Body of pancreas (tissue), 4 donors: ENCODE measurements at places on chromosomes 7 and 10.

DNA sequence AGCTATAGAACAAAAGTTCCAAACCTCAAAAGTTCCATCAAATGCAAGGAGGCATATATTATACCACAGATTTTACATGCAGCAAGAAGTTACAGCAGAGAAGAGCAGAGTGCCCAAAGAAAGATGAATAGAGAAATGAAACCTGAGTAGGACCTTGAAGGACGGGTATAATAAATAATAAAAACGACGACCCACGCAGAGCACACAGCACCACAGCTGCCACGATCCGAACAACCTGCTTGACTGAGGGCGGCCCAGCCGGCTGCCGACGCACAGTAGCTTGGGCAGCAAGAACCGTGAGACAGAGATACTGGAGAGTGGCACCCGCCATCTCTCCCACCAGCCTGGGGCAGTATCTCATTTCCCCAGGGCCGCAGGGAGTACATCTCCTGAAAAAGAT is 79.0 kb downstream of the HIPK2 start:
- no peak for DNase-seq

GRCh38 chr10:70494536-70494935 is 16.0 kb downstream of the PALD1 start:
- no peak for DNase-seq

- no peak for DNase-seq
These were observed 52.8 kb upstream of the SEMA3E start for GRCh38 chr7:83701736-83702135.

GRCh38 chr10:131041441-131041840 is 270.1 kb downstream of the TCERG1L start:
- no peak for DNase-seq

- DNase-seq: no peak
These were observed 198.8 kb downstream of the GRID1 start for GRCh38 chr10:86167762-86168128.

- DNase-seq: no peak
These were observed 6.3 kb upstream of the RHOBTB1 start for GRCh38 chr10:60950300-60950699.

- no peak for DNase-seq
These were observed 30.6 kb upstream of the OIT3 start for GRCh38 chr10:72862957-72863356.

- DNase-seq: no peak
These were observed 25.1 kb downstream of the POLL start for GRCh38 chr10:101563007-101563406.

DNA sequence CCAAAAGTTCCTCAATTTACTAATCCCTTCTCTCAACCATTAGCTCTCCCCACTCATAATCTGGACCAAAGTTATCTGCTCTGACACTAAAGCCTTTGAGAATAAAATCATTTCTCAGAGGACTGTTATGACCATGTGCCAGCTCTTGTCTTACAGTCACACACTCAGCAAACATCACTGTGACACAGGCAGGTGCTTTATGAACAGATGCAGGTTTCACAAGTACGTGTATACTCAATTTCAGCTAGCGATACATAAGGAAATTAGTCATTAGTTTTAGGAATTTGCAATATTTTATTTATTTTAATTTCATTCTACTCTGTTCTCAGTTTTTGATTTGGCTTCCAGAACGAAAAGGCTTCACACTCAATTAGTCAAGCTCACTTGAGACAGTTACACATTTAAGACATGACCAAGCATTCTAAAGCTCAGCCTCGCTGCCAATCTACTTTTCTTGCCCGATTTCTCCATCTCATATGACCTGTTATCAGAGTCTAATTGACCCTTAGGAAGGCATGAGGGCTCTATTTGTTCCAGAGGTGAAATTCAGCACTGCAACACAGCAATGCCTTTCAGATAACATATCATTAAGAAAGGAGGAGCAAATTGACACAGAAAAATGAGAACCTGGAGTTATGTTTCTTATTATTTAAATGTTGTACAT is 76.8 kb downstream of the TFEC start:
- DNase-seq: peak; percentile 37

GRCh38 chr7:106553446-106553836 is 107.5 kb downstream of the CCDC71L start:
- DNase-seq: no peak

GRCh38 chr10:99827936-99828335 is 45.5 kb downstream of the ABCC2 start:
- DNase-seq: no peak

DNA sequence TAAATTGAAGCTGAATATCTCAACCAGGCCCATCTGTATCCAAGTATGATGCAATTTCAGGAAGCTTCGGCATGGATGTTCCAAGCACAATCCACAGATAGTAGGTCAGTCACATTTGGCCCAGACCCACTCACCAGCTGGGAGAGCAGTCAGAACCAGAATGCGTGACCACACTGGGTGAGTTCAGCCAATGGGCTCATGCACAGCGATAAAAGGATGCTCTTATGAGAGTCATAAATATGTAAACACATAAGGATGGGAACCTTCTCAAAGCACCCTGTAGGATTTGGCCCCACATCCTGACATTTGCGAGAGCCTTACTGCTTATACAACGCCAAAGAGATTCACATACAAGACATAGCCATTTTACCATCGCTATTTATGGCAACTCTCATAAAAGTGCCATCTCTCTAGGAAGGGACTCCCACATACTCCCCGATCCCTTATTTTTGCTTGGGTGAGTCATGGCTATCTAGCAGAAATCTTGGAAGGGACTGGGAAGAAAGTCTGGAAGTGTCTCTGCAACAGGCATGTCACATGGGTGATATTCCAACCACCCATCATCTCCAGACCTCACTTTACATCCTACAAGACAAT is 3.0 kb downstream of the AFAP1L2 start:
- DNase-seq: peak; percentile 46

DNA sequence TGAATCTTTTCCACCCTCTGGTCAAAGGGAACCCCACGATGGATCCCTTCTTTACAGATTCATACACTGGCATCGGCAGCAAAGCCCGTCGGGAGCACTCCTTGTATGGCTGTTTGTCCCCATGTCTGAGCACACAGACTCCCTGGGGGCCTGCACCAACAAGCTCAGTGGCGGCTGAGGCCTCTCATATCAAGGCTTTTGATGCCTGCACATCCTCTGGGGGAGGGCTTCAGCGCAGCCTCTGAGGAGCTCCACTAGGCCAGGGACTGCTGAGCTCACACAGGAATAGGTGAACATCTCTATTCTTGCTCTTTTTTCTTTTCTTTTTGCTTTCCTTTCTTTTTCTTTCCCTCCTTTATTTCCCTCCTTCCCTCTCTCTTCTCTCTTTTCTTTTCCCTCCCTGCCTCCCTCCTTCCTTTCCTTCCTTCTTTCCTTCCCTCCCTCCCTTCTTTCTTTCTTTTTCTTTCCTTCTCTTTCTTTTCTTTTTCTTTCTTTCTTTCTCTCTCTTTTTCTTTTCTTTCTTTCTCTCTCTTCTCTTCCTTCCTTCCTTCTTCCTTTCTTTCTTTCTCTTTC is 174.6 kb downstream of the CCDC3 start:
- no peak for DNase-seq

GRCh38 chr7:1245524-1246050 is 12.9 kb downstream of the UNCX start:
- DNase-seq: no peak

- peak; percentile 73 for DNase-seq
These were observed 63.4 kb upstream of the DNAJB6 start for GRCh38 chr7:157273208-157274093.

GRCh38 chr7:119175911-119176627 is 951.6 kb downstream of the ANKRD7 start:
- DNase-seq: peak; percentile 47

GRCh38 chr10:74912182-74912581 is 85.8 kb downstream of the KAT6B start:
- no peak for DNase-seq

DNA sequence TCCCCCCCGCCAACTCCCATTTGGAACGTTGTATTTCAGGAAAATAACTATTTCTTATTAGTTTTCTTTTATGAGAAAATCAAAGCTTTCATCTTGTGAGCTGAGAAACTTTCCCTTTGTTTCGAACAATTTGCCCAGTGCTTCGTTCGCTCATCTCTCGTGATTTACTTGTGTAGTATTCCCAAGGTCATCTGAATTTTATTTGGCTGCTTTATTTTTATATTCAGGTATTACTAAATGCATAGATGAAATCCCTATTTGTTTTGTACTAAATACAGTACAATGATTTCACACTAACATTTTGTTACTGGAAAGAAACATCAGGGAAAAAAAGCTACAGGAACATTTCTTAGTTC is 12.0 kb upstream of the EBLN1 start:
- DNase-seq: no peak

DNA sequence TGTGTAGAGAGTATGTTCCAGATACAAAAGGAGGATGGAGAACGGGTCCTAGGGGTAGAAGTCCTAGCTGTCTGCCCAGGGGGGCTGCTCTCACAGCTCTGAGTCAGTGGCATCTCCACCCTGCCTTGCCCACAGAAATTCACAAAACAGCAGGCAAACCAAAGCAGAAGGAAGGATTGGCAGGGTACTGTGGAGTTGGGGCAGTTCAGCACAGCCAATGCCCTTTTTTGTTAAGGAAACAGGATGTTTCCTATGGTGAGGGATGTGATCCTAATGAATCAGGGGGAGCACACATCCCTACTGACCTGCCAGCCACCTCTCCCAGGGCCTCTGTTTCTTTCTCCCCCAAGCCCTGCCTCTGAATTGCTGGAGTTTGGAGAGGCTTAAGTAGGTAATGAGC is 457.6 kb downstream of the PLXNA4 start:
- no peak for DNase-seq

DNA sequence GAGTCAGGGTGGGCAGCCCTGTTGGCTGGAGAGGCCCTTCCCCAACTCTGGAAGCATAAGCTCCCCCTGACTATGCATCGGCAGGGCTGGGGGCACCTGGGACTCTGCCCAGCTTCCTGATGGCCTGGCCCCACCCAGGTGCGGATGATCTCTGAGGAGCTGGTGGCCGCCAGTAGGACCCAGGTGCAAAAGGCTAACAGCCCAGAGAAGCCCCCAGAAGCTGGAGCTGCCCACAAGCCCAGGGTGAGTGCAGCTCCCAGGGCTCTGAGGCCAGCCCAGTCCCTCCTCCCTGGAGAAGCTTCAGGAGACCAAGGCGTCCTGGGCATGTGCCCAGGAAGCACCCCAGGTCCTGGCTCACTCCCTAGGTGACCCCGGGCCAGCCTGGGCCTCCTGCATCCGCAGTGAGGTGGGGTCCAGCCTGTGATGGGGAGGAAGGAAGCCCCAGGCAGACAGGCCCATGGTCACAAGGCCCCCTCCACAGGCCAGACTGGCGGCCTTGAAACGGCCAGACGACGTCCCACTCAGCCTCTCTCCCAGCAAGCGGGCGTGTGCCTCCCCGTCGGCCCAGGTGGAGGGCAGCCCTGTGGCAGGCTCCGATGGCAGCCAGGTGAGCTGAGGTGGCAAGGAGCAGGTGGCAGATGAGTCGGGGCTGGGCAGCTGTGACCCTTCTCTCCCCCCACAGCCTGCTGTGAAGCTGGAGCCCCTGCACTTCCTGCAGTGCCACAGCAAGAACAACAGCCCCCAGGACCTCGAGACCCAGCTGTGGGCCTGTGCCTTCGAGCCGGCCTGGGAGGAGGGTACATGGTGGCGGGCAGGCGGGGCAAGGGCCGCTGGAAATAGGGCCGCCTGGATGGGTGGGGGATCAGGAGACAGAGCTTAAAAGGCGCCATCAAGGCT is 3.0 kb downstream of the LRWD1 start:
- no peak for DNase-seq

DNA sequence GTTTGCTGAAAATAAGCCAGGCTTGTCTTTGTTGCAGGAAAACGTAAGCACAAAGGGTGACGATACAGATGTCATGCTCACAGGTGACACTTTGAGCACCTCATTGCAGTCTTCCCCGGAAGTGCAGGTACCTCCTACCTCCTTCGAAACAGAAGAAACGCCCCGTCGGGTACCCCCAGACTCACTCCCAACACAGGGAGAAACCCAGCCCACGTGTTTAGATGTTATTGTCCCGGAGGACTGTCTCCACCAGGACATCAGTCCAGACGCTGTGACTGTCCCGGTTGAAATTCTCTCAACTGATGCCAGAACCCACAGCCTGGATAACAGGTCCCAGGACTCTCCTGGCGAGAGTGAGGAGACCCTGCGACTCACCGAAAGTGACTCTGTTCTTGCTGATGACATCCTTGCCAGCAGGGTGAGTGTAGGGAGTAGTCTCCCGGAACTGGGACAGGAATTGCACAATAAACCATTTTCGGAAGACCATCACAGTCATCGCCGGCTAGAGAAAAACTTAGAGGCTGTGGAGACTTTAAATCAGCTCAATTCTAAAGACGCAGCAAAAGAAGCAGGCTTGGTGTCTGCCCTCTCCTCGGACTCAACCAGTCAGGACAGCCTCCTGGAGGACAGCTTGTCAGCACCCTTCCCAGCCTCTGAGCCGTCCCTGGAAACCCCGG is 18.3 kb upstream of the BHLHA15 start:
- no peak for DNase-seq
